ENCODE measurements at places on chromosomes 7 and 10.

DNA sequence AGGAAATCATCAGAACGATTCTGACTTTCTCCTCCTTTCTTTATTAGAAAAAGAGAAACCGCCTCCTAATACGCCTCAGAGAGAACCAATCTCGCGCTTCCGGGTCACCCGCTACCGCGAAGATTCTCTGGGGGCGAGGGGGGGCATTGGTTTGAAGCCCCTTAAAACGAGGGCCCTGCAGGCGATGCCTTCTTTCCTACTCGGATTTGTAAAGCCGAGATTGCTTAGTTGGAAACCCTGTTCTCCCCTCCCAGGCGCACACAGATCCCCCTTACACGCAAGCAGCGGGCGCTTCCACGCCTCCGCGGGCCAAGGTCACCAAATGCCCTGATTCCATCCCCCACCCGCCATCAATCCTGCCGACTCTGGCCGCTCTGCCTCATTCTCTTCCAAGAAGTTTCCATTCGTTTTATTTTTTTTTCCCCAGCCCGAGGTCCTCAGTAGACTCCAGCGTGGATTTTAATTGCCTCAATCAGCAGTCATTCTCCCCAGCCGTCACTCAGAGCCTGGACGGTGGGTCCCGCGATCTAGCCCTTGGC is 1.1 kb upstream of the GAD2 start:
- DNase-seq, result no peak

- DNase-seq, result no peak
These were observed 66.5 kb downstream of the ANLN start for GRCh38 chr7:36456138-36456537.

GRCh38 chr10:127990846-127991542 is 84.1 kb downstream of the PTPRE start:
- DNase-seq, result no peak

DNA sequence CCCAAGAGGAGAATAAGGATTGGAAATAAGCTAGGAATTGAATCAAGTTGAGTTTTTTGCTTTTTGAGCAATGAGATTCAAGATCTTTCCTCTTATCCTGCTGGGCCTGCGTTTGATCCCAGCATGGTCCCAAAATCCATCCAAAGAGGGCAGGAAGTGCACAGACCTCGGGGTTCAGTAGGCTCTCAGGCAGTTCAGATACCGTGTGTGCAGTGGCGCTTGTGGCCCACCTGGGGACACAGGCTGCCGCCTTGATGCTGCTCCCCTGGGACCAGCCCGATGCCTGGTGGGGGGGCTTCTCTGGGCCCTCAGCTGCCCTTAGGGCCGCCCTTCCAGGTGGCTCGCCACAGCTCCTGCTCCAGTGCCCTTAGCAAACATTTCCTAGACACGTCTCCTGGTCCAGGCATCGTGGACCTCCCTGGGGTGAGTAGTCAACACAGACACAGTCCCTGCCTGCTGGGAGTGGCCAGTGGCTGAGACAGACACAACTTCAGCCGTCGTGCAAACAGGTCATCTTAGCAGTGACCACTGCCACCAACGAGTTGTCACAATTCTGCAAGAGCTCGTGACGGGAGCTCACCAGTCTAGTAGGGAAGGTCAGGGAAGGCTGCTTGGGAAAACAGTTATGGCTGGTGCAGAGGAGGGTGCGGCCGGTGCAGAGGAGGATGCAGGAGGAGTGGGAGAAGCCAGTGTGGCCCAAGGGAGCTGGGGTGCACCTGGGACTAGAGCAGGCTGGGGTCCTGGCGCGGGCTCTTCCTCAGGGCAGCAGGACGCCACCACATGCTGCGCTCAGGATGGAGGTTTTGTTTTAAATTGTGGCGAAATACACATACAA is 21.7 kb upstream of the JAKMIP3 start:
- DNase-seq, result no peak

- no peak for DNase-seq
These were observed 105.0 kb downstream of the TRIM24 start for GRCh38 chr7:138565071-138565450.

- DNase-seq, result no peak
These were observed 10.0 kb downstream of the KLF6 start for GRCh38 chr10:3774814-3775695.

DNA sequence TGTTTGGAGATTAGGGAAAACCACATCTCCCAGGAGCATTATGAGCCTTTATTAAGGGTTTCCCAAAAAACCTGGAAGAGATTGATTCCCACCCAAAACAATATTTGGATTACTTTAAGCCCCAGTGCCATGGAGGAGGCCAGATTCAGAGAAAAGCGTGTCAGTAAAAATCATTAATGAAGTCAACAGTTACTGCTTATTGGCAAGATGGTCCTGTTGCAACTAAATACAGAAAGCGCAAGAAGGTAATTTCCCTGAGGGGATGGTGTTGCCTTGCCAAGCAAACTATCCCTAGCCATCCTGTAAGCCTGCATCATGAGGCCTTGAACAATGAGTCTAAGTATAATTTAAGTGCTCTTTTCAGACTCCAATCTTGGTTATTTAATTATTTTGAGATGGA is 156.6 kb downstream of the SPAG6 start:
- no peak for DNase-seq

GRCh38 chr10:113628607-113629153 is 35.2 kb downstream of the NRAP start:
- DNase-seq, result no peak

DNA sequence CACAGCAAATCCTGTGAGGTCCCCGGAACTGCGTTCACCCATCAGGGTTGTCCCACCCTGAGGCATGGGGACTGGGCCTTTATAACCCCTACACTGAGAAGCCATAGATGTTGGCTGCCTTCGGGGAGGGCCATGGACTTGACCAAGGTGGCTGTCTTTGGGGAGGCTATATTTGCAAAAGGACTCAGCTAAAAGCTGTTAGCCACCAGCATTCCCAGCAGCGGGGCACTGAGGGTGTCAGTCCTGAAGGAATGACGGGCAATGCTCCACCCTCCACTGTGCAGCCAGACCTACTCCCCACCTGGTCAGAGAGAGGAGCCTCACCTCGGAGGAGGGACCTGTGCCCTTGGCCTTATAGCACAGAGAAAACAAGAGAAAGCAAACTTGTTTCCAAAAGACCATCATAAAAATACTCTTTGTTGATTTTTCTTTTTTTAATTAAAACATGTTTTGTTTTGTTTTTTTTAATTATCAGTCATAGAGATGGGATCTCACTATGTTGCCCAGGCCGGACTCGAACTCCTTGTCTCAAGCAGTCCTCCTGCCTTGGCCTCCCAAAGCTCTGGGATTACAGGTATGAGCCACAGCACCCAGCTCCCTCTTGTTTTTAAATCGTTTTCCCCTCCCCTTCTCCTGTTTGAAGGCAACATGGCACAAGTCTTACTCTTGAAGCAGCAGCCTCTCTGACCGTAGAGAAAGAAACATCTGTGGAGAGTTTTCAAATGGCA is 26.7 kb upstream of the CUX1 start:
- DNase-seq, result no peak

GRCh38 chr10:43287056-43288007 is 20.5 kb upstream of the RASGEF1A start:
- no peak for DNase-seq

DNA sequence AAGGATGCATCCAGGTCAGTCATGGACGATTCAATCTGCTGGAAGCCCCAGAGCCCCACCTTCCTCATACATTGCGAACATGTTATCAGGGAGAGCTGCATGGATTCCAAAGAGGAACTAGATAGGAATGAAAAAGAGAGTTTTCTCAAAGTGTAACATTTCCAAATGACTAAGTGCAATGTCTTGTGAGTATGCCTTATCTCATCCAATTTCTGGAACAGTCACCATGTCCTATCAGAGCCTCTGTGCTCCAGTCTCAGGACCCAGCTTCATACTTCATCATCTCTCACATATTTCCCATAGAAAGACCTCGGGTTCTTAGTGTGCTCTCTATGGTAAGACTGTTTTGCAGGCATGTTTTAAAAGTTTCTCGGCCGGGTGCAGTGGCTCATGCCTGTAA is 26.8 kb downstream of the ZC3HC1 start:
- DNase-seq, result no peak

DNA sequence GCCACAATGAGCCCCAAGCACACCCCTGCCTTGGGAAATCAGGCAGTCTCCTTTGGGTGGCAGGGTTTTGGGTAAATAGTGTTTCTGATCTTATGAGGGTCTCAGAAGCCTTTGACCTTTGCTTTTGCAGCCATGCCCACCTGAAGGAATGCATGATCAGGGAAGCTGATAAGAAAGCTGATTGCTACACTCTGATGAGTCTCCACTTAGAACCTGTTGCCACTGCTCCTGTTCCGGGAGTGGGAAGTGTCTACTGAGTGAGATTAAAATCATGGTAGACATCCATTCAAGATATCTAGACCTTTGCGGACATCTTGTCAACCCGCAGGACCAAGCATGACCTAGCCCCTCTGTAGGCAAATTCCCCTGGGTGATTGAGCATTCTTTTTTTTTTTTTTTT is 282.6 kb downstream of the SKIDA1 start:
- DNase-seq, result no peak

DNA sequence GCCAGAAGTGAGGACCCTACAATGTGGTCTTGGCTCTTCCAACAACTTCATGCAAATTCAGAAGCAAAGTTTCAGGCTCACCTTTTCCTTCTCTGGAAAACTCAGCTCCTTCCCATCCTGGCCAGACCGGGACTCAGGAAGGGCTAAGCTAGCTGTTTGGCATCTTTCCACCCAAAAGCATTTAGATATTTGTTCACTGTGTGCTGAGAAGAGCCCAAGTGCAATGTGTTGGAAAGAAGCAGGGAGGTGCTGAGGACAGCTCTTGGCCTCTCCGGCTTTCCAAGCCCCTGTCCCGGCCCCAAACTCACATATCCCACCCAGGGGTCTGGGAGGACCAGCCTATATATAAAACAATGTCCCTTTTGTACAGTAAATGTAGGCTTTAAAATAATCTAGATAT is 44.5 kb downstream of the MKI67 start:
- no peak for DNase-seq

DNA sequence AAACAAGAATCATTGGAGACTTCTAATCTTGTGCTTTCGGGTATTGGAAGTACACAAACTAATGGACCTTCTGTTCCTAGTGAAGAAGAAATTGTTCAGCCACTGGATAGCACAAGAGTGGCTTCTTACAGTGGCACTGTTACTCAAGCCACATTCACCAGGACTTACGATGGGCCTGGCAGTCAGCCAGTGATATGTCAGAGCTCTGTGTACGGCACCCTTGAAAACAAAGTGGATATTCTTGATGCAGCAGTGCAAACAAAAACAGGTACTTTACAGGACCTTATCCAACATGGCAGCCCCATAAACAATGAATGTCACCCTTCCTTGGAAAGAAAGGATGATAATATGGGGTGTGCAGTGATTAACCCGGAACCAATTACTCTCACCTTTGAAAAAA is 61.6 kb downstream of the TASOR2 start:
- DNase-seq, result no peak

DNA sequence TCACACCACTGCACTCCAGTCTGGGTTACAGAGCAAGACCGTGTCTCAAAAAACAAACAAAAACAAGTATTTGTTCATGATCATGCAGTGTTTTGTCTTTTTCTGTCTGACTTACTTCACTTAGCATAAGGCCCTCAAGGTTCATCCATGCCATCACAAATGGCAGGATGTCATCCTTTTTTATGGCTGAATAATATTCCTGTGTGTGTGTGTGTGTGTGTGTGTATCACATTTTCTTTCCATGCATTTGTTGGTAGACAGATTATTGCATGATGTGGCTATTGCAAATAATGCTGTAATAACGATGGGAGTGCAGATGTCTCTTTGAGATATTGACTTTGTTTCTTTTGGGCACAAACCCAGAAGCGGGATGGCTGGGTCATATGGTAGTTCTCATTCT is 14.3 kb upstream of the MNX1 start:
- no peak for DNase-seq

DNA sequence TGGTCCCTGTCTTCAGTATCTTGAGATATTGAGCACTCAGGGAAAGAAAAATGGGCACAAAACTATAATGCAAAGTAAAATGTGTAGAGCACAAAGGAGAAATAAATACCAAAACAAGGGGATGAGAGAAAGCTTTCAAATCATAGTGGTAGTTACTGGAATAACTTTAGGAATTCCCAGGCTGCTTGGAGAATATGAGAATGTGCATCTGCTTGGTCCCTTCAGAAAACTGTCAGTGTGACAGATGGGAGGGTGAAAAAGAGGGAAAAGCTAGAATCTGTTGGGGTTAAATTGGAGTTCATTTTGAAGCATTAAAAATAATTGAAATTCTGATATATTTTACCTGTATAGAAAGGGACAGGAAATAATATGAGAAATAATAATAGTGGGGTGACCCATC is 15.3 kb downstream of the ST7 start:
- no peak for DNase-seq

GRCh38 chr10:43262902-43263466 is 3.9 kb downstream of the RASGEF1A start:
- DNase-seq, result no peak

GRCh38 chr10:36621346-36621745 is 504.1 kb upstream of the ANKRD30A start:
- DNase-seq, result no peak

DNA sequence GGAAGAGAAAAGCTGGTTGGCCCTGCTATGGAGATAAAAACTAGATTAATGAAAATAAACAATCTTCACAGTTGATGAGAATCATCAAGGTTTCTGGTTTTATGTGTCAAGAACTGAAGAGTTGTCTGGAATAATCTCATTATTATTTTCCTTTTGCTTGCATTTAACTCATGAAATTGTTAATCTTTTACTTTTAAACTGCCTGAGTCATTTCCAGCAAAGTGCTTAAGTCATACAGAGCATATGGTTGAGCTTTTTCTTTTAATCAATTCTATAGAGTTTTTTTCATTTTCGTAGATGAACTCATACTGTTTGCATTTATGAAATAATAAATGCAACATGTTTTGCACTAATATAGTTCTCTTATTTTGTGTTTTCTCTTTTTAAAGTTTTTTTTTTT is 747.9 kb downstream of the NXPH1 start:
- no peak for DNase-seq
